ENCODE measurements at places on chromosomes 1 and 21.

DNA sequence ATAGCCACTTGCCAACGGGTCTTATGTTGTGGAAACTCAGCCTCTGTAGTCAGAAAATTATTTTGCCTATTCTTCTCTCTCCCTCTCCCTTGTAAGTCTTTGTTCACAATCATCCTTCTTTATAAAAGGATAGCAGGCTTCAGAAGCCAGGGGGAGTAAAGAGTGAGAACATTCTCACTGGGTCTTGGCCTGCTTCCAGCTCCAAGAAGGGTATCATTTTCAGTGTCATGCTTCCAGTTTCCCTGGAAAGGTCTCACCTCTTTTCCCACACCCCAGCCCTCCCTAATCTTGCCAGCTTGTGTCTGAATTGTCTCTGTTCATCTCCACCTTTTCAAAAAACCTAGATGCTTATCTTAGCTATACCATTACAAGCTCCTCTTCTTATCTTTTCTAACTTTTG, 346.2 kb upstream of the LRRC7 start:
- DNase-seq, result no peak

- DNase-seq, result peak; percentile 56
These were observed 34.9 kb upstream of the RUNX3 start for GRCh38 chr1:24964811-24965570.

DNA sequence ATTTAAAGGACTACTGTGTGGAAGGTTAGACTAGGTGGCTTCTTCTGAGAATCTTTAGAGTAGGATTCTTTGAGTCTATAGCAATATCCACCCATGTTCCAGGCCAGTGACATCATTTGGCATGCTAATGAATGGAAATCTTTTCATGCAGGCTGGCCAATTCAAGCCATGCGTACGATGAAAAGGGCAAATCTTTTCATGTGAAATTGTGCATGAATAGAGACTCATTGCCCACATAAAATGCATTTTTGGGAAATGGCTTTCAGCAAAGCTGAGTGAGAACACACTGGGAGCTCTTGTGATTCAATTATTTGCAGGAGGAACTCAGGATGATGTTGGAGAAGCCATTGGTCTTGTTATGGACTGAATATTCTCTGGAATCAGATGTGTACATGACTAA, 324.9 kb upstream of the DAB1 start:
- no peak for DNase-seq

DNA sequence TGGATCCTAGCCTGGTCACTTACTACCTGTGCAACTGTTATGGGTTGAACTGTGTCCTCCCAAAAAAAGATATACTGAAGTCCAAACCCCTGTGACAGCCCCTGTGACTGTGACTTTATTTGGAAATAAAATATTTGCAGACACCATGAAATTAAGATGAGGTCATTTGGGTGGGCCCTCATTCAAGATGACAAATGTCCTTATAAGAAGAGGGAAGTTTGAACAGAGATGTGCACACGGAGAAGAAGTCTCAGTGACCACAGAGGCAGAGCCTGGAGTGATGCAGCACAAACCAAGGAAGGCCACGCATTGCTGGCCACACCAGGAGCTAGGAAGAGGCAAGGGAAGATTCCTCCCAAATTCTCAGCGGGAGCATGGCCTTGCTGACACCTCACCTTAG, 249.7 kb upstream of the RUNX1 start:
- no peak for DNase-seq

- no peak for DNase-seq
These were observed 180.8 kb downstream of the C1orf21 start for GRCh38 chr1:184567637-184568036.

GRCh38 chr1:228264090-228264829, 56.4 kb downstream of the OBSCN start:
- DNase-seq, result no peak

DNA sequence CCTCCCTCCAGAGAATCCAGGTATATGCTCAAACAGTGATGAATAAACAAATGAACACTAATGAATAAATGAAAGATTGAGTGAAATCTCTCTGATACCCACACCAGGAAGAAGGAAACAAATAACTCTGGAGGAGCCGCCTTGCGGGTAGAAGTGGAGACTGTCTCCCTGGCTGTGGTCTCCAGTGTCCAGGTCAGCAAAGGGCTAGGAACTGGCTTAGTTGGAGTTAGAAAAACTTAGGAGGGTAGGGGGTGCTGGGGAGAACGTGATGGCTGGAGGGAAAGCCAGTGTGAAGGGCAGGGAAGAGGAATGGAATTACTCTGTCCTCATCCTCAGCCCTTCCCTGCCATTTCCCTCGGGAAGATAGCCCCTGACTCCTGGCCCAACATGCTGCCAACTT, 537 bp downstream of the RHBDL2 start:
- no peak for DNase-seq

DNA sequence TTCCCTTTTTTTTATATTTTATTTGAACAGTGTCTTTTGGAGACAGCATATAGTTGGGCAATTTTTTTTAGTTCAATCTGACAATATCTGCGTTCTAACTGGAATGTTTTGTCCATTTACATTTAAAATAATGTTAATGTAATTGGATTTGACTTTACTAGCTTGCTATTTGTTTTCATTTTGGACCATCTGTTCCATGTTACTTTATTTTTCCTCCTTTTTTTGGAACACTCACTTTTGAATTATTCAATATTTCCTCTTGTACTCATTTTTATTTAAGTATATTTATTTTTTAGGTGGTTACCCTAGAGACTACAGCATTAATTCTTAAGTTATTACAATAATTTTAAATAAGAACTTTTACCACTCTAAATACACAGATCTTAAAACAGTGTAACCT, 62.8 kb upstream of the C1orf87 start:
- DNase-seq, result no peak

DNA sequence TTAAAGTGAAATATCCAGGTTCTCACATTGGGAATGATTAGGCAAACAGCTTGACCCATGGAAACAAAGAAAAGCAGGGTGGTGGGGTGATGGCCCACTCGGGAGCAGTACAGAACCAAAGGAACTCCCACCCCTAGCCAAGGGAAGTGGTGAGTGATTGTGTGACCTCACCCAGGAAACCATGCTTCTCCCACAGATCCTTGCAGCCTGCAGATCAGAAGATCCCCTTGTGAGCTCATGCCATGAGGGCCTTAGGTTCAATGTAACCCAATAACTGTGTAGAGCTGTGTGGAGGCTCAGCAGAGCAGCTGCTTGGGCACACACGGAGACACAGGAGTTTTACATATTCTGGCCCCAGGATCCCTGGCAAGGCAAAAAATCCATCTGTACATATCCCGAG, 311.8 kb upstream of the DPYD start:
- no peak for DNase-seq

DNA sequence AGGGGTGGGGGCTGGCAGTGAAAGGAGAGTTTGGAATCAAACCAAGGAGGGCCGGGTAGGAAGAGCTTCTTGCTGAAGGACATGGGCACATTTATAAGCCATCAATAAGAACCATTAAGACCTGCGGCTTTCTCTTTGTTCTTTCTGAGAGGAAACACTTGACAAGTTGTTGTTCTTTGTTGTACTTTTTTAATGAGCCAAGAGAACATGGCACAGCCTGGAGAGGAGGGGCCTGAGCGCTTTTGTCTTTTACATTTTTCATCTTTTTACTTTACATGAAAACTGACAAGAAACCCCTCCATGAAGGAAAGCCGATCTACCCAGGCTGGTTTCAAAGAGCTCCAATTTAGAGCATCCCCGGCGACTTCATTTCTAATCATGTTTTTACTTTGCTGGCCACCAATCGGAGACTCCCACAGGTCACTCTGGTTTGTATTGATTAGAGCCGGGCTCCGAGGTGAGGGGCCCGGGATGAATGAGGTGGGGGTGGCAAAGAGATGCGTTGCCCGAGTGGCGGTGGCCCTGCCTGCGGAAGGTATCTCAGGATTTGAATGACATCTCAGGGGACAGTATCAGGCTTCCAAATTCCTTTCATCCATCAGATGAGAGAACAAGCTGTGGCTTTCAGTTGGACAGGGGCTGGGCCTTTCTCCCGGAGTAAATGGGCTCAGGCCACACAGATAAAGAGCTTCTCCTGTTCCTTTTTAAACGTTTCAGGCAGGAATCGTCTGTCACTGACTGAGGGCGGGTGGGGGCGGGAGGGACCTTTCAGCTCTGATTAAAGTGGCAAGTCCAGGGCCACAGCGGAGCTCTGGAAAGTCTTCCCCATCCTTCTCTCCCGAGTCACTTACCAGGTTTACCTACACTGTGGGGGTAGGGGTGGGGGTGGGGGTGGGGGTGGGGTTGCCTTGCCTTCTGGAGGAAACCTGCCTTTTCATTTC, 138.8 kb upstream of the ARHGEF16 start:
- no peak for DNase-seq

- no peak for DNase-seq
These were observed 310.6 kb downstream of the NPHP4 start for GRCh38 chr1:5681654-5682053.

GRCh38 chr1:2411801-2412394, 466 bp downstream of the PEX10 start:
- no peak for DNase-seq

DNA sequence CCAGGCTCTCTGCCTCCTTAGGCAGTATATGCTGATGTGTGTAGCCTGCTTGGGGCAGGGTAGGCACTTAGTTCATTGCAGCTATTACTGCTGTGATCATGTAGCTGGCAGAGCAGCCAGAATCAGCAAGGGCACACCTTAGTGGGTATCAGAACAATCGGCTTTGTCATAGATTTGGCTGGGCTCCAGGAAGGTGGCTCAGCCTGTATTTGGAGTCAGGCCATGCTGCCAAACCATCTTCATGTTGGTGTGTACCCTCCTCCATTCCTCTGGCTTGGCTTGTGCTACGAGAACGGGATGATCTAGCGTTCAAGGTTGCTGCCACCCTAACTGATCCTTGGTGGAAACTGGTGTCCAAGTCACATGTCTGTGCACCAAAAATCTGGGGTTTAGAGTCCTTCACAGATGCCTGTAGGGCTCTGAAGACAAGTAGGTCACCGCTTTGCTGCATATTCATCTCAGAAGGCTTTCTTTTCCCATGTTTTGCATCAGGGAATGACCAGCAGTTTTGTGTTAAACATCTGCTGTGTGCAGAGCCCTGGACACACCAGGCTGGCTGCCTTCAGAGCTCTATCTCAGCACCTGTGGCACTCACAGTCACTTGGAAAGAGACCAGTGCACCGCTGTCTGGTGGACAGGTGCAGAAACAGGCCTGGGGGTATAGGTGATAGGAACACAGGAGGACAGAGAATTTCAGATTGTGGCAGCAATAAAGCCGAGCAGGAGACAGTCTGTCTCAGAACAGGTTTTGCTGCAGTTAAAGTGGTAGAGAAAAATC, 23.7 kb downstream of the VANGL1 start:
- peak; percentile 27 for DNase-seq

- DNase-seq, result no peak
These were observed 27.8 kb upstream of the LYPD8 start for GRCh38 chr1:248783367-248783766.

DNA sequence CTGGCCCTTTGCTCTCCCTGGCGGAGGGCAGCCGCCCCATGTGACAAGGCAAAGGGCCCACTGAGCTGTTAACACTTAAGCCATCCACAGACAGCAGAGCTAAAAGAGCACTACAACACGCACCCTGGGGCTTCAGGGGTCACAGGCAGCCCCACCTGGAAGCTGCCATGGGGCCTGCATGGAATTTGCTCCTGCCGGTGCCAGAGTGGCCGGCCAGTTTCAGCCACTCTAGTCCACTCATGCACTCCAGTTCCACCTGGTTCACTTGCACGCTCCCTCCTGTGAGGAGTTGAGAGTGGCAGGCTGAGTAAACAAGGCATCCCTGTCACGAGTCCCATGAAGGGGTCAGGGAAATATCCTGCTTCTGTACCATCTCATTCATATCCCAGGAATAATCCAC, 55.3 kb downstream of the RIMS3 start:
- no peak for DNase-seq

GRCh38 chr1:47519971-47520370, 82.1 kb downstream of the FOXD2 start:
- no peak for DNase-seq

GRCh38 chr1:212539737-212540430, 68.7 kb upstream of the ATF3 start:
- DNase-seq, result no peak

DNA sequence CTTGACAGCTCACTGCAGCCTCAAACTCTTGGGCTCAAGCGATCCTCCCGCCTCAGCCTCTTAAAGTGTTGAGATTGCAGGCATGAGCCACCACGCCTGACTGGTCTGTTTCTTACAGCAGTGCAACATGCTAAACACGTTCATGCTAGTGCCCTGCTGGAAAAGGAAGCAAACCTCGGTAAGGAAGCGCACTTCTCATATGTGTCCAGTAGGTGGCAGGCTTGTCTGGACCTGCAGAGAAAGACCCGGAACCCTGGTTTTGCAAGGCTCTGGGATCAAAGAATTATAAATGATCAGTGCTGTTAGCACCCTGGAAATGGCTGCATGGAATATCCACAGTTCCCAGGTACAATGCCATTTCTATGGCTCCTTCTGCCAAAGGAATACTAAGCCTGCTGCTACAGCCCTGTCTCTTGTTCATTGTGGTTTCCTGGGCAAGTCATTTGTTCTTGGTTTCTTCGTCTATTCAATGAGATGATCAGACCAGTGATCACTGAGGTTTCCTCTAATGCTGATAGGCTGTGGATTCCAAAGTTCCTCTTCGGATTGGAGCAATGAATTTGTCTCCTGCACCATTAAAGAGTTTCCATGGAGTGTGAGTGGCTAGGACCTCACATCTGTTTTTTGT, 15.9 kb downstream of the RNU5D-1 start:
- DNase-seq, result peak; percentile 64

DNA sequence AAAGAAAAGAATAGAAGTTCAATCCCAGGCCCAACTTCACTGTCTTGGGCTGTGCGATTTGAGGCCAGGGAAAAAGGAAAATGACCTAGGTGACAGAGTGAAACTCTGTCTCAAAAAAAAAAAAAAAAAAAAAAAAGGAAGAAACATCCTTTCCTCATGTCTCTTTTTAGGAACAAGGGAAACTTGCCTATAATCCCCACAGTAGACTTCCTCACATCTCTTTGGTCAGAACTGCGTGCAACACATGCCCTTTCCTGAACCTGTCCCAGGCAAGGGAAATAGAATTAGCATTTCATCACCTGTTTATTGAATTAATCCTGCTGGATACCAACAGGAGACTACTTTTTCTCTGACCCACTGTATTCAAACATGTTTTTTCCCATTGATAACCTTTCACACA, 2.3 kb downstream of the DCST1 start:
- DNase-seq, result no peak

- DNase-seq, result no peak
These were observed 38.9 kb downstream of the ZC3H11B start for GRCh38 chr1:219573960-219574359.

- no peak for DNase-seq
These were observed 41.5 kb upstream of the MRPS6 start for GRCh38 chr21:34031835-34032370.

DNA sequence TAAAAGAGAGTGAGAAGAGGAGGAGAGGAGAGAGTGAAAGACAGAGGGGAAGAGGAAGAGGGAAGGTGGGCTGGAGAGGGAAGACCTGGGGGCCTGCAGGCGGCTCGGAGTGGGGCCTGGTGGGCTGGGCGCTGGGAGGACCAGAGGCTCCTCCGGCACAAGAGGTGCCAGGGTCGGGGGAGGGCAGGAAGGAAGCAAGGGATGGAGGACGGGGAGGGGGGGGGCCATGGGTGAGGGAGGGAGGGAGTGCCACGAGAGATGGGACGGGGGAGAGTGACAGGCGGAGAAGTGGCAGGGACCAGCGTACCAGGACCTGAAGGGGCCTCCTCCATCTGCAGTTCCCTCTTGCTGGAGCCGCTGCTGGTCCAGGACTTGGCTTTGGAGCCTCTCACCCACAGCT, 87.7 kb downstream of the CASZ1 start:
- DNase-seq, result no peak

Measured in breast epithelium (tissue), 4 donors.